Stimulated activated CD4-positive, alpha-beta T cell treated with anti-CD3 and anti-CD28 coated beads, Interleukin-1b, Interleukin-23, amount 100 ng/mL, for 48 hours (primary cell): ENCODE measurements at places on chromosomes 7 and 10.

DNA sequence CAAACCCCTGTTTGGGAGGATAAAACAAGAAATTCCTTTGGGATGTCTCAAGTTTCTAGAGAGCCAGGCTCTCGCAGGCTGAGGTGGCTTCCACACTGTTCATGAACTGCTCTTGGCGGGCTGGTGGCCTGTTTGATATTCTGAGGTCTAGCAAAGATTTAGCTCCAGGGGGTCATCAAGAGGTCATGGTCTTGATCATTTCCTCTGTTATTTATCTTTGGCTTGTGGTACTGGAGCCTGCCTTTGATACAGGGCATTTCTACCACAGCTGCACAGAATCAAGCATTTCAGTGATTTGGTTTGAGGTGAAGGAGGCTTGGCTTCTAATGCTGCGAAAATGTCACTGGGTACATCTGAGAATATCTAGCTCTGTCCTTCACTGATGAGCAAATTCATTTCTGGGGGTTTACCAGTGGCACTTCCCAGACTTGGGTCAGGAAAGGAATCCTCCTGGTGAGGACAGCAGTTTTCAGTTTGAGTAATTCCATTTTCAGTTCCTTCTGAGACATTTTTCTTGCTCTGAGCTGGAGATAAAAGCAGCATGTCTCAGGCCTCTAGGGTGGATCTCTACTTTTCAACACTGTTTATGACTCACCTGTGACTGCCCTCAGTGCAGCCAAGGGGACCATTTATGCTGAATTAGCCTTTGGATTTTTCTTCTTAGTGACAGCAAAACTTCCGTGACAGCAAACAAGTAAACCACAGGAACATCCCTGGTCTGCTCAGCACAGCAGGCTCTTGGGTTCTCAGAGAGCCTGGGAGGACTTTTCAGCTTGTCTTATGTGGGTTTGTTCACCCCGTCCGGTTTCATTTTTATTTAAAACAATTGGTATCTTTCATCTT is 312.0 kb downstream of the RNLS start:
- peak; percentile 60 for DNase-seq

DNA sequence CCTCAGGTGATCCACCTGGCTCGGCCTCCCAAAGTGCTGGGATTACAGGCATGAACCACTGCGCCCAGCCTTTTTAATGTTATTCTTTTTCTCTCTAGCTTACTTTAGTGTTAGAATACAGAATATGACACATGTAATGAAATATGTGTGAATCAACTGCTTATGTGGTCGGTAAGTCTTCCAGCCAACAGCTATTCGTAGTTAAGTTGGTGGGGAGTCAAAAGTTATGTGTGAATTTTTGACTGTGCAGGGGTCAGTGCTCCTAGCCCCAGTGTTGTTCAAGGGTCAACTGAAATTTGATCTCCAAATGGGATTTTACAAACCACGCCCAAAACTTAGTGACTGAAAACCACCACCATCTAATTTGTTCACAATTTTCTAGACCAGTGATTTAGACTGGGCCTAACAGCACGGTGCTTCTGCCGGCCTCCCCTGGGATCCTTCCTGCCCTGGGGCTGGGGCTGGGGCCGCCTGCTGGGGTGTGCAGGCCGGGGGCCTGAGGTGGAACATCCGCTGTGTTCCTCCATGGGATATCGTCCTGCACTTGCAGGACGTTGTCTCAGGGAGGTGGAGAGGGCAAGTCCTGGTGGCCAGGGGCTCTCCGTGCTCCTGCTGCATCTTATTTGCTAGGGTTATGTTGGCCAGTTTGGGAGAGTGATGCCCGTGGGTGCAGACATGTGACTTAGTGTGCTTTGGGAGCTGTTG is 24.5 kb upstream of the GRB10 start:
- DNase-seq = no peak

DNA sequence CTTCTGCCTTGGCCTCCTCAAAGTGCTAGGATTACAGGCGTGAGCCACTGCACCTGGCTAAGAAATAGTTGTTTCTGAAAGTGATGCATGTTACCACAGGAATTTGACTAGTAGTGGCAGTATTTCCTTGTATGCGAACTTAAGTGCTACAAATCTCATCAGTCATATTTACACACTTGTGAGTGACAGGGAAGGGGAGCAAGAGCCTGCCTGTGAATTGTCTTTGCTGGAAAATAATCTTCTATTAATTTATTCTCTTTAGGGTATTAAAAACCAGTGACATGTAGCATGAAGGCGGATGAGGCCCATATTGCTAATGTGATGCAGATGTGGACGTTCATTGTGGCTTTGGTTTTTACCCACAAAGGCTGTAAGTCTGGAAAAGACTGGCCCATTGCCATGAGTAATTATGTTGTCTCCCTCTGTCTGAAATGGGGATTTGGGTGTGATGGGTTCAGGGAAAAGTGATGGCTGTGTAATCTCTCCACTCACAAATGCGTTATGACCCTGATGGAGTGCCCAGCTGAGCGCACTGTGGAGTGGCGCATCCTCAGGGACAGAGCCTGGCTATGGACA is 97.6 kb downstream of the CCNY start:
- no peak for DNase-seq

GRCh38 chr10:112819231-112819630 is 130.8 kb upstream of the TCF7L2 start:
- DNase-seq = no peak

DNA sequence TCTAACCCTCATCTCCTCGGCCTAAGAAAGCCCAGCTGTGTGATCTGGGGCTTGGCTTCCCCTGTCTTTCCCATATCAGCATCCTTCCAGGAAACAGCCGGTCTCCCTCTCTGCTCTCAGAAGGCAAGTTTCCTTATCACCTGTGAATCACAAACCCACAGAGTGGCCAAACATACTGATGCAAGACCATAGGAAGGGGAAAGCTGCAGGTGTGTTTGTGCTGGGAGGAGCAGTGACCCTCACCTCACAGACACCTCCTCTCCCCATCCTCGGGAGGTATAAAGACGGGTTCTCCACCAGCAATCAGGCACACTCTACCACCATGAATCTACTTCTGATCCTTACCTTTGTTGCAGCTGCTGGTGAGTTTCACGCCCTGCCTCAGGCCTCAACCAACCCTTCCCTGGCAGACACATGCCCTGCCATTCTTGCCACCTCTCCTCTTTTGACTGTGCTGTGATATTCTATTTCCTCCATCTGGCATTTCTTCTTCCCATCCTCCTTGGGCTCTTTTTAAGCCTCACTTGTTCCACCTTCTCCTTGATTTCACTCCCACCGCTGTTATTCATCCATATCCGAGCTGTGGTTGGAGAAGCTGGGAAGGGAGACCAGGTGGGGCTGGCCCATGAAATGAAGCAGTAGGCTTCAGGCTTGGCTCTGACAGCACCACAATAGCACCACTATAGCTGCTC is at the start of gene PRSS2:
Gene PRSS2, plus strand, starts transcription at position 310 of the 692 bp plus-strand sequence. Its CDS starts 13 bp downstream, at position 323.
- DNase-seq = no peak

GRCh38 chr10:83592337-83592935 is 546.9 kb upstream of the GHITM start:
- DNase-seq = no peak

DNA sequence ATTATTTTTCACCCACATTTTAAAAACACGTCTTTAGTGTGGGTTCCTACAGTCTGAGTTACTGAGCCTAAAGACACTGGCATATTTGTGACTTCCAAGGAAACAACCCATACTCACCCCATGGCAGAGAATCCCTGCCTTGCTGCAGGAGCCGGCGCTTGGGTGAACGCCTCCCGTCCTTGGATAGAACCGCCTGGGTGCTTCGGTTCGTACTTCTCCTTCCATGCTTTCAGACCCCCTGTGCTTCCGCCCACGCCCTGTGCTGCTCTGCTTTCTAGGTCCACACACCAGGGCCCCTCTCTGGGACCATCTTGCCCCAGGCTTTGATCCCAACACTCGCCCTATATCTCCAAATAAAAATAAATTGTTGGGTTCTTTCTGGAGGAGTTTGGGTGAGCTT is 125.8 kb downstream of the PTPRN2 start:
- DNase-seq = no peak

- peak; percentile 75 for DNase-seq
Observed at GRCh38 chr7:134669845-134670373, 23.3 kb downstream of the BPGM start.

DNA sequence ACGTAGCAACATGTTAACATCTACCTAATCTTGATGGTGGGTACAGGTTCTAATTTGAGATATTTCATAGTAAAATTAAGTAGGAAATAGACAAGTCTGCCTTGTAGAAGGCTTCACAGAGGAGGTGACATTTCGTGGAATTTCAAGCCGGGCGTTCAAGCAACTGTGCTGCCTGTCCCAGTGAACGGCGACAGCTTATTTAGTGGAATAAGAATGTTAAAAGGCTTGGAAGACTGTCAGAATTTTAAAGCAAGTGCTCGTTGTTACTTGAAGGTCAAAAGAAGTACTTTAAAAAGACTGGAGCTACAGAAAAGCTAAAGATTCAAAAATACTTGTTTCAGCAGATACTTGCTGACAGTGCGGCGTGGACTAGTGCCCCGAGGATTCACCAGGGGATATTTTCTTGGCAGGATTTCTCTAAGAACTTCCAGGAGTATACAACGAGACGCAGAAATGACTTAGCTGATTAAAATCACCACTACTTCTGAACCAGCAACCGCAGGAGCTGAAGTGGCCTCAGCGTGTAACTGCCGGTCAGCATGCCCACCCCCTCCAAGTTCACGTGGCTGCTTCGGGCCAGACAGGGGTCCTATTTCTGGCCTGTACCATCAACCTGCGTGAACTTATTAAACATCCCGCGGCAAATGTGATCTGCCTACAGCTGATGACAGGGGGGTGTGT is 46.5 kb downstream of the CTBP2 start:
- no peak for DNase-seq

DNA sequence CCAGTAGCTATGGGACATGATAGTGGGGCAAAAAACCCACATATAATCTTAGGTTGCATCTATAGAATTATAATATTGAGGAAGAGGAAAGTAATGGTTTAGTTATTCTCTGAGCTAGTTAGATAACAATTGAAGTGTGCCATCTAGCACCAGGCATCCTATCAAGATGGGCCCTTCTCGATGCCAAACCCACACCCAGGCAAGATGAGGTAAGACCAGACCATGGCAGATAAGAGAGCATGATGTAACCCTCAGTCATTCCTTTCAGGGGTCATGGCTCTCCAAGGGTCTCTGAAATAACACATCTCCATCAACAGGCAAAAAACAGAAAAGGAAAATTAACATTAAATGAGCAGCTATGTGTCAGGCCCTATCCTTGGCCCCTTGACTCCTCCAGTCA is 128.7 kb downstream of the SH3PXD2A start:
- no peak for DNase-seq

- no peak for DNase-seq
Observed at GRCh38 chr7:41869997-41870396, 167.1 kb upstream of the INHBA start.

- no peak for DNase-seq
Observed at GRCh38 chr10:50281967-50282522, 30.7 kb upstream of the ASAH2 start.

- no peak for DNase-seq
Observed at GRCh38 chr7:155166673-155167370, 96.7 kb downstream of the HTR5A start.

- no peak for DNase-seq
Observed at GRCh38 chr7:13904689-13905088, 84.8 kb downstream of the ETV1 start.

DNA sequence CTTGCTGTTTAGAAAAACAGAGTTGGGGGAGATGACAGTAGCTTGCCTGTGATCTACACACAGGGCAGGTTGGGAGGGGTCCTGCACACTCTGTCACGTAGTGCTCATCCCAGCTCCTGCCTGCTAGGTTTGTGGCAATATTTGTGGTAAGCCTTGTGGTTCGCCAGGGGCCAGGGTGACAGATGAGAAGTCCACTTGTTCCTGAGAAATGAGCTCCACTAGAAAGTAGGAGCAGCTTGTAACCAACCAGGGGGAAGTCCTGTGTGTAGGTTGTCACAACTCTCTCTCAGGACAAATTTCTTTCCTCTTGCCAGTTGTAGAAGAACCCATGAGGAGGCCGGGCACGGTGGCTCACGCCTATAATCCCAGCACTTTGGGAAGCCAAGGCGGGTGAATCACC is 147.0 kb downstream of the TCF7L2 start:
- no peak for DNase-seq

GRCh38 chr10:80500572-80501380 is 36.9 kb upstream of the SH2D4B start:
- peak; percentile 69 for DNase-seq

- DNase-seq = peak; percentile 56
Observed at GRCh38 chr10:101829561-101830315, 11.5 kb upstream of the OGA start.

DNA sequence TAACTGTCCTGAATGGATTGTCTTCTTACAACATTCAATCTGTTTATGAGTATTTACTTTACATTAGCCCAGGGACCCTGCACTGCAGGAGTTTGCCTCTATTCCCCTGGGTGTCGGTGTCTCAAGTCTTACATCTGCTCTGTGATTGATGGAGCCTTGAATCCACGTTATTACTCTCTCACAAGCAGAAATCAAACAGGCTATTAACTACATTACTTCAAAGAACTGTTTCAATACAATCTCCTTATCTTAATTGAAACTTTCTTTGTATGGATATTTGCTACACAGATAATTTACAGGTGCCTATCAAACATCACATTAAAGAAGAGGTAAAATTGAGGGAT is 3.1 kb upstream of the ARID5B start:
- DNase-seq = no peak

DNA sequence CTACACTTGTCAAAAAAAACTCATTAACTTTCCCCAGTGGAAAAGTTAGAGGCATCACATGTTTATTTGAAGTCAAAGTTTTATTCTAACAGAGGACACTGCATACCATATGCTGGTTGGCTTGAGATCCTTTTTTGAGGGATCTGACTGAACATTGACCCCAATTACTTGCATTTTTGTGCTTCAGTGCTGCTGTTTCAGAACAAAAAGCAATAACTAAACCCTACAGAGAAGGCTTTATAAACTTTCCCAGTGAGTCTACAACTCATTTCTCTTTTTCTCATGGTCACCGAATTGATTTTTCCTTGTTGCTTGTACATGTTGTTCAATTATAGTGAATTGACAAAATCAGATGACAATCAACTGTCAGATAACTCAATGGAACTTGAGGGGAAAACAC is 69.3 kb upstream of the PHYHIPL start:
- no peak for DNase-seq

GRCh38 chr7:65265933-65266519 is 107.6 kb upstream of the ZNF92 start:
- no peak for DNase-seq

DNA sequence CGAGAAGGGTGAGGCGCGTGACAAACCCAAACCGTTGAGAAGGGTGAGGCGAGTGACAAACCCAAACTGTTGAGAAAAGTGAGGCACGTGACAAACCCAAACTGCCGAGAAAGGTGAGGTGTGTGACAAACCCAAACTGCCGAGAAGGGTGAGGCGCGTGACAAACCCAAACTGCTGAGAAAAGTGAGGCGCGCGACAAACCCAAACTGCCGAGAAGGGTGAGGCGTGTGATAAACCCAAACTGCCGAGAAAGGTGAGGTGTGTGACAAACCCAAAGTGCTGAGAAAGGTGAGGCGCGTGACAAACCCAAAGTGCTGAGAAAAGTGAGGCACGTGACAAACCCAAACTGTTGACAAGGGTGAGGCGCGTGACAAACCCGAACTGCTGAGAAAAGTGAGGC is 25.0 kb downstream of the ESYT2 start:
- DNase-seq = no peak
